ENCODE measurements at places on chromosomes 7 and 10.

- DNase-seq = no peak
Measured at GRCh38 chr7:121798453-121798840, 74.5 kb upstream of the PTPRZ1 start.

GRCh38 chr7:351681-352480 is 61.9 kb downstream of the FOXL3 start:
- DNase-seq = peak; percentile 37

DNA sequence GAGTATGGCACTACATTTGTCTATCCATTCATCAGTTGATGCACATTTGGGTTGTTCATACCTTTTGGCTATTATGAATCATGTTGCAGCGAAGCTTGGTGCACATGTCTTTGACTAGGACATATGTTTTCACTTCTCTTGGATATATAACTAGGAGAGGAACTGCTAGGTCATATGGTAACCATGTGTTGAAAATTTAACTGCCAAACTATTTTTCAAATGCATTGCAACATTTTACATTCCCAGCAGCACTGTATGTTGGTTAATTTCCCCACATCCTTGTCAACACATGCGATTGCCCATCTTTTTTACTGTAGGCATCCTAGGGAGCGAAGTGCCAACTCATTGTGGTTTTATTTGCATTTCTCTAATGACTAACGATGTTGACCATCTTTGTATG is 183.4 kb downstream of the PRKCQ start:
- DNase-seq = no peak

DNA sequence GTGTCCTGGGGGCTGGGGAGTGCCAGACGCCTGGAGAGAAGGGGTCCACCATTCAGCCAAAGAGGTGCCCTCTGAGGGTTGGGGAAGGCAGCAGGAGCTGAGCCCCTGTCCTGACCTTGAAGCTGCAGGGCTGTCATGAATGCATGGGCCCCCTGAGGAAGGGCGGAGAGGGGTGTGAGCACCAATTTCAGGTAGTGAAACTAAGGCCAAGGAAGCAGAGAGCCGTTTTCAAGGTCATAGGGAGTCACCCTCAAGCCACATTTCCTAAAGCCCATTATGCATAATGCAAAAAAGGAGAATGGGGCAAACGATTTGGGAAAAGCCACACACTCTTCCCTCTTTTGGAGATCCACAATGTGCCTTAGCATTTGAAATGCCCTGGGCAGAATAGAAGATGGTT is 37.2 kb downstream of the FIGNL1 start:
- no peak for DNase-seq

GRCh38 chr10:31345886-31346285 is 26.9 kb downstream of the ZEB1 start:
- no peak for DNase-seq

DNA sequence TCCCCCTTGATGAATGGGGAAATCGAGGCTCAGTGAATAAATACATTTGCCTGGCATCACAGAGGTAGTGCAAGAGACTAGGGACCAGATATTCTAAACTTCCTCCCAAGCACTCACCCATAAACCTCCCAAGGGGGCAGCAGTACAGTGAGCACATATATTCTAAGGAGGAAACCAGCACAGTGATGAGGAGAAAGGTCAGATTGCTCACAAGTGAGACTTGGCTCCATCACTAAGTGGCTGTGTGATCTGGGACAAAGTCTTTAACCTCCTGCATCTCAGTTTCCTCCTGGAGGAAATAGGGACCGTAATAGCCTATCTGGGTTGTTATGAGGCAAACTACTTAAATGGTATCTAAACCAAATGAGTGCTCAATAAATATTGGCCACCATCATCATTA is 4.3 kb downstream of the PLXNA4 start:
- no peak for DNase-seq

DNA sequence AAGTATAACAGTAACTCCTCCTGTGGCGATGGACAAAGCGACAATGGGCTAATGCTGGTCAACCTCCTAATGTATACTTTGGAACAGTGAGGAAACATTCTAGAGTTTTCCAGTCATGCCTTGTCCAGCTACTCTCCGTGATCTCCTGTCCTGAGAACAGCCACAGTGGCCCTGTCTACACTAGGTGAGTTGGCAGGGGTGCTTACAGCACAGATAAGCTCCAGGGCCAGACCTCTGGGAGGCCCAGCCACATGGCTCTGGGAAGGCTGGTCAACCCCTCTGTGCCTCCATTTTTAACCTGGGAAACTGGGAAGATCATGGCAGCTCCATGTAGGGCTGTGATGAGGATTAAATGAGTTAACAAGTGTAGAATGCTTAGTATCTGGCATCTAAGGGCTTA is 57.0 kb downstream of the CLEC2L start:
- DNase-seq = no peak

DNA sequence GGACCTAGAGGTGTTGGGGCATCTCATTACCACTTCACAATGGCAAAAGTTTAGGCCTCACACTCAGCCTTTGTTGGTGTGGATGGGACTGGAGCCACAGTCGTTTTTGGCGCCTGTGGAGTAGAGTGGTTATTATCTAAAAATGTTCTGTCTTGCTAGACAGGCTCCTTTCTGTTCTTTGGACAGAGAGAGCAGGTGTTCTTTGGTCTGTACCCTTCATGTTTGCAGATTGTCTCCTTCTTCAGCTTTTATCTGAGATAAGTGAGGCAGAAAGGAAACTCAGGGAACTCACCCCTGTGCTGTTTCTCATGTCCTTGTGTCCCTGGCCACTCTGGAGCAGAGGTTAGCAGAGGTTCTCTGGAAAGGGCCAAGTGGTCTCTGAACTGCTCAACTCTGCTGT is 103.7 kb downstream of the CCNY start:
- no peak for DNase-seq

GRCh38 chr10:31645786-31646185 is 282.8 kb downstream of the ARHGAP12 start:
- DNase-seq = no peak

DNA sequence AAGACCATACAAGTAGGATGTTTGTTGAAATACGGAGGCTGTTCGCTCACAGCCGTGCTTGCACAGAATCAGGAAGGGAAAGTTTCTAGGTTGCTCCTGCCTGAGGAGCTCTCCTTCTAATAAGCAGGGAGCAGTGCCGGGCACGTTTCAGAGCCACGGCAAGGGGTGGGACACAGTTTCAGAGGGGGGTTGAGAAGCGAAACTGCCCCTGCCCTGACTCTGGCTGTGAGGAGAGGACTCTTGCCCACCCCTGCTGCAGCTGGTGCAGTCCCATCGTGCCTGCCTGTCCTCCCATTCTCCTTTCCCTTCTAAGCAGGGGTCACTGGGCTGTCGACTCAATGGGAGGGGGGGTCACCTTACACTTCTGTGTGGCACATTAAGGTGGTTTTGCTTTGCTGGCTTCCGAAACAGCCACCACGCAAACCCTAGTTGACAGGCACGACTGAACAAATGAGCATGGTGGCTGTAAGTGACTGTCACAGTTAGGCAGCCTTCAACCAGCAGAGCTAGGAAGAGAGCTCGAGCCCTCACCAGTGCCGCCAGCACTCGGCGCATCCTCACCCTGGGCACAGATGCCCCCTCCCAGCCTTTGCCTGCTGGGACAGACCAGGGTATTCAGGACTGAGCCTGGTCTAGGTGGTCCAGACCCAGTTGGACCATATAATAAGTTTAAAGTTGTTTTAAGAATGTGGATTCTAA is 37.5 kb downstream of the ZNF467 start:
- DNase-seq = no peak

GRCh38 chr7:101537205-101537604 is 91.9 kb downstream of the MYL10 start:
- DNase-seq = no peak

DNA sequence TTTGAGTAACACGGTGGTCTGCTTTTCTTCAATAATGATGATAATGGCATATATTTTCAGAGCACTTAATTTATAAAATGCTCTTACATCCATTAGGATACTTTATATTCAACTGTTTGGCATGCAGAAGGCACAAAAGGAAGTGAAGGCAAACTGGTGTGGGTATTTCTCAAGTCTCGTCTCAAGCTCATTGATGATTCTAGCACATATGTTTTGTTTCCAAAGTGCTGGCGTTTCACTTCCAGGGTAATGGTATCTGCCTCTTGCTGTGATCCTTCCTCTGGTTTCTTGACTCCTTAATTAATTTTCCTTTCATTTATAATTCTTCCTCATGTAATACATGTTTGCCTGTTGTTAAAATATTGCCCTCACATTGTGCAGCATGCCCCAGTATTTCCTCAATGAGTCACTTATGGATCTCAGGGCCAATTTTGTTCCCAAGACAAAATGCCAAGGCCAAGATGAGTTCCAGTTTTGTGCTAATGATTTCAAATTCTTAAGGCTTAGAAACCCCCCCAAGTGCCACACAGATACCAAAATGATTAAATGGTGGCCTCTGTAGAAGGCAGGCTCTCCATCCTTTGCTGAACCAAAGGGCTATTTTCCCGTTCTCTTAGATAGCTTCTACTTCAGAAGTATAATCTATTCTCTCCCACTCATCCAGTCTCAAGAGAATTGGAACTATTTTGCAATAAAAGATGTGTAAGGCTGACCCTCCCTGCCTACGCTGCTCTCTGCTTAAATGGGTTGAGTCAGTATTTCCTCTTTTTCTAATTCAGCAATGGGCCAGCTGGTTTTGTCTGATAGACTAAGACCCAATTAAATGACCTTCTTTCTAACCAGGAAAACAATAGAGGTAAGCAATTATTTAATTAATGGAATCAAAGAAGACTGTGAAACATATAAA is 171.2 kb downstream of the ZNF365 start:
- no peak for DNase-seq

DNA sequence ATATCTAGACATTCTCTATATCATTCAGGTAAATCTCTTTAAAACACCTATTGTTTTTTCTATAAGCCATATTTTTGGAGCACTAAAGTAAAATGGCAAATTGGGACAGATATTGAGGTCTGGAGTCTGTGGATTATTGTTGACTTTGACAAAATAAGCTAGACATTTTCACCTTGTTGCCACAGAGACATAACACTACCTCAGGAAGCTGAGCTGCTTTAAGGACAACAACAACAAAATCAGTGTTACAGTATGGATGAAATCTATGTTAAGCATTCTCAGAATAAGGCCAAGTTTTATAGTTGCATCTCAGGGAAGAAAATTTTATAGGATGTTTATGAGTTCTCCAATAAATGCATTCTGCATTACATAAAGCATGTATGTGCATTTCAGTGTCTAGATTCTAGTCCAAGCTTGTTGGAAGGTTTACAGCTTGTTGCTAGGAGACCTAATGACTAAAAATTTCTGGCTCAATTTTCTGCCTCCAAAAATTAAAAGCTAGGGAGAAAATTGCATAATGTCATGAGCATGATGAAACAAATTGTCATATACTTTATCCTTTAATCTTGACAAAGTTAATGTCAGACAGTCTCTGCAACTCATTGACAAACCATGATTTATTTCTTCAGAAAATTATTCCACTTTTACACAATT is 18.3 kb downstream of the LIPM start:
- no peak for DNase-seq

DNA sequence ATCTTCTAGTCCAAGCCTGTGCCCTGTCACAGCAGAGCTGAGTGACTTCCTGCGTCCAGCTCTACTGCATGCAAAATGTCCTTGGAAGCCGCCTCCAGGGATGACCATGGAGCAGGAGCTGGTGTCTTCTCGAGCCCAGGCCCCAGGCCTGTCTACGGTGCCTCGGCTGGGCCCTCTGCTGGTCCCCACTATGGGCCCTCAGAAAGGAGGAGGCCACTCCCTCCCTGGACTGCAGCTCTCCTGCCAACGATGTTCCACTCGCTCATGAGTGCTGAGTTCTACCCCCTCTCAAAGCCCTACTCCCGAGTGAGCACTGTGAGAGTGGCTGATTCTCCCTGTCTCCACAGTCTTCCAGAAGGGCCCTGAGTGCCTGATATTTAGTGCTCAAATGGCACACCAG is 504.9 kb downstream of the PTPRN2 start:
- no peak for DNase-seq

DNA sequence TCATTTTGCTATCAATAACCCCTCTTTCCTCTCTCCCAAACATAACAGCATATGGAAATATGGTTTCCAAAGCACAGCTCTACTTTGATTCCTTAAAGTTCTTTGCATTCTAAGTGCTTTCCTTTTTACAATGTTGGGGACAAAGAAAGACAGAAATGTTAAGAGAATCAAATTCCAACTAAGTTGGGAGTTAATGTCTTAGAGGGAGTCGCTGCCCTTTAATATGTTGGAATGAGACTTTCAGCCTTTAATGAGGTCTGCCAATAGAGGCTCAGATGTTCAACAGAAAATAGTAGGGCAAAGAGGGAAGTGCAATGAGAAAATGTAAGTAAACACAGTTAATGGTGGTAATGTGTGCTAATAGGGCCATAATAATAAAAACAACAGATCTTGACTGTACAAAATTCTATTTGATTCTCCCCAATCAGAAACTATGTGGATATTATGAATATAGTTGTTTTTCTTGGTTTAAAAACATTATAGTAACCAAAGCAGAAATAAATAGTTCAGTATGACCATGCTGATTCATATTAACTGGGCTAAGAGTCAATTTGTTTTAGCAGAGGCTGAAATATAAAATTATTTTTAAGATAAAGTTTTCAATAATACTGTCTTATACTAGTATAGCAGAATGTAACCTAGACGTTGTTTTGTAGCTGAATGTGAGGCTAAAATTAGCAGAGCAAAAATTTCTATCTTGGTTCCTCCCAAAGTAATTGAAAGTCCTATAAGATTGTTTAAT is 10.3 kb downstream of the HYCC1 start:
- no peak for DNase-seq

DNA sequence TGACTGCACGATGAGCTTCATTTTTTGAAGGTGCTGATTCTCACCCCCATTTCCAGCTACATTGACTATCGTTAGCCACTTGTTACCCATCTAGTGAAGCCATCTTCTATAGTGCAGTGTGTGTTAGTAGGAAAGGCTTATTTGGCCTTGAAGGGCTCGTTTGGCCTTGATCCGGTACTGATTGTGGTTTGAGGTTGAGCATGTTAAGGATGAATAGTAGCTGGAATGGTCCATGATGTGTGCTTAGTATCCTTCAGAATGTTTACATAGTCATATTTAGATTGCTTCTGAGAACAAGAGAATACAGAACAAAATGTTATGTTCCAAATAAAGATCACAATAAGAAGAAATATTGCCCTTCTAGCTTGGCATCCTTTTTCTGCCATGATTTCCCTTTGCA is 591.5 kb downstream of the AUTS2 start:
- no peak for DNase-seq

GRCh38 chr10:51422311-51423120 is 276.9 kb downstream of the CSTF2T start:
- no peak for DNase-seq

DNA sequence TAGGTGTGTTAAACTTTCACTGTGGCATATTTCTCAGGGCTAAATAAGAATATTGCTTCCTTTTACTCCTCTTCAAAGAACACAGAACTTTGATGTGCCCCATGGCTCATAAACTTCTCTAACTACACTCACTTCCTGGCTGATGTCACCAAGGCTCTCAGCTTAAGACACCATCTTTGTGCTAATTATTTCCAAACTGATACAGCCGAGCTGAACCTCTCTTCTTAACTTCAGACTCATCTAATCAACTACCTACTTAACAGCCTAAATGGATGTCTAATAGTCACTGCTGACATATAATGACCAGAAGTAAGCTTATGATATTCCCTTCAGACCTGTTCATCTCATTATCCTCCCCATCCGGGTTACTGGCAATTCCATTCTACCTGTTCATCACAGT is 3.6 kb downstream of the C10orf67 start:
- no peak for DNase-seq

- no peak for DNase-seq
Measured at GRCh38 chr7:103867874-103868273, 121.6 kb downstream of the RELN start.

Measured in activated CD4-positive, alpha-beta T cell treated with anti-CD3 and anti-CD28 coated beads for 1 hour (primary cell).